ENCODE measurements at places on chromosomes 16 and 17.

DNA sequence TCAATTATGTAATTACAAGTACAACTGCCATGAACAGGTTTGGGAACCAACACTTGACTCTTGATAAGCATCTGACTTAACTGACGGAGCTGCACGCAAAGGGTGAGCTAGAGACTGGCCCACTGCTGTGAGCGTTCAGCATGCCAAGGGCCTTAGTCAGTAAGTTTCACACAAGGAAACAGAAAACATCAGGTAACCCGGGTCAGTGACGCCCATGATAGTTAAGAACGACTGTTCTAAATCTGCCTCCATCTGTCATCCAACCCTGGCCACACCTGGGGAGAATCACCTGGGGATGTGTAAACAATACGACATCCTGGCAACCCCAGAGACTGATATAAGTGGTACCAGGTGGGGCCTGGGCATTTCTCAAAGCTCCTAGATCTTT, 12.3 kb downstream of the SMIM5 start:
- peak; percentile 91 for DNase-seq

DNA sequence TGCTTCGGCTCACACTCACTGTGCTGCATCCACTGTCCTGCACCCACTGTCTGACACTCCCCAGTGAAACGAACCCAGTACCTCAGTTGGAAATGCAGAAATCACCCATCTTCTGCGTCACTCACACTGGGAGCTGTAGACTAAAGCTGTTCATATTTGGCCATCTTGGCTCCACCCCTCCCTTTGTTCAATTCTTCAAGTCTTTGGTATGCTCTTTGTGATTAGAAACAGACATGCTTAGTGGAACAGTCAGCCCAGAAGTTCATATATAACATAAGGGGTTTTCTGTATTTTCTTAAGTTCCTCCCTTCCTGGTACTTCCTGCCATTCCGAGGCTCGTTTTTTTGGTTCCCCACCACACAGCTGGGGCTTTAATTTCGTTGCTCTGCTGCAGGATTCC, 398.5 kb upstream of the DYNLRB2 start:
- DNase-seq = no peak

DNA sequence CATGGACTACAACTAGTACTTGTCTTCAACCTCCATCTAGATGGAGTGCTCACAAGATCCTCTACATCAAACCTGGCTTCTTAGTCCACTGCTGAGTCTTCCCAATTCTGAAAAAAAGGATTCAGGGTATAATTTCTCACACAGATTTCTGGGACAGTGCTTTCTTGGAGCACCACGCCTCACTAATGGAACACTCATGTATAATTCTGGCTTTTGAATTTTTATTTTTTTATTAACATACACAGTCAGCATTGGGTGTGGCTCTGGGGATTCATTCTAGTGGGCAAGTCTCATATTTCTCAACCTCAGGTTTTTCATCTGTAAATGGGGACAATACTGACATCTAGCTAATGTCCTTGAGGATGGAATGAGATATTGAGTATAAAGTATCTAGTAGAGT, 696.0 kb downstream of the WWOX start:
- DNase-seq = no peak

DNA sequence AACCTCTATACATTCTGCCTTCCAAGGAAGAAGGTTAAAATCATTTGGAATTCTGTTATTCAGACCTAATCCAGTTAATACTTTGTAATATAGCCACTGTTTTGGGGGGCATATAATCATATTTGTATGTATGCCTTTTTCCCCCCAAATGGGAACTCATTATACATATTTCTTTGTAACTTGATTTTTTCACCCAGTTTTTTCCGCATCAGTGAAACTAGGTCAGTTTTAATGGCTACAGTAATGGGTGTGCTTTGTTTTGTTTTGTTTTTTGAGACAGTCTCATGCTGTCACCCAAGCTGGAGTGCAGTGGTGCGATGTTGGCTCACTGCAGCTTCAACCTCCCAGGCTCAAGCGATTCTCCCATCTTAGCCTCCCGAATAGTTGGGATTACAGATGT, 54.9 kb downstream of the WWP2 start:
- no peak for DNase-seq

GRCh38 chr17:66495035-66495434, 192.6 kb downstream of the PRKCA start:
- no peak for DNase-seq

- DNase-seq = no peak
These were observed 175.3 kb upstream of the HS3ST3A1 start for GRCh38 chr17:13777003-13777402.

GRCh38 chr17:73782231-73782630, 138.0 kb upstream of the SDK2 start:
- DNase-seq = no peak

DNA sequence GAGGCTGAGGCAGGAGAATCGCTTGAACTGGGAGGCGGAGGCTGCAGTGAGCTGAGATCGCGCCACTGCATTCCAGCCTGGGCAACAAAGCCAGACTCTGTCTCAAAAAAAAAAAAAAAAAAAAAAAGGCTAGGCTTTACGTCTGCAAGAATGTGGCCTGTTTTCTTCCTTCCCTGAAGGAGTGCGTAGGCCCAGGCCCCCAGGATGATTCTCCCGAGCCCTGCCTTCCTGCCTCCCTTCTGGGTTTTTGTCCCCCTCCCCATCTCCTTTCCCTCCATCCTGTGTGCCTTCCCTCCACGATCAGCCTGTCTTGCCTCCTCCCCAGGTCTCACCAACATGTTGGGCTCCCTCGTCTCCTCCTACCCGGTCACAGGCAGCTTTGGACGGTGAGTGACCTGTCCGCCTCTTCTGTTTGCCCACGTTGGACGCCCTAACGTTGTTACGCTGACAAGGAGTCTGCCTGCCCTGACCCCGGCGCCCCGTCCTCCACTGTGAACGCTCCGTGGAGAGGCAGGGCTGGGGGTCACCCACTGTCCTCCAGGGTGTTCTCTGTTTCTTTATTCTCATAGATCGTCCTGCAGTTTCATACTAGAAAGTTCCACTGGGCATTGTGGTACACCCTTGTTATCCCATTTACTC, 15.7 kb upstream of the RNF213 start:
- DNase-seq = no peak

DNA sequence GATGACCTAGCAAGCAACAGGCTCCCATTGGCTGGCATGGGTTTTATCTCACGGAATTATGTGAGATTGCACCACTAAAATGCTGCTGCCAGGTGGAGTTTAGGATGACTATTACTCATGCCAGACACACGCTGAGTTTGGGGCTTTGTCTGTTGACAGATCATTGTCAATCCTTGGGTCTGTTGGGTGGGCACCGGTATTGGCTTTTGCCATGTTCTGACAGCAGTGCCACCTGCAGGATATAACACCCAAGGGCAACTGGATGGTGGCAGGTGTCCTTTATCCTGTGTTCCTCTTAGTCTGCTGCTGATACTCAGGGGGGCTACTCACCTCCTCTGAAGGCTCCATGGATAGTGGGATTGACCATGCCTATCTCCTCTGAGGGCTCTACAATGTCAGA, 221.6 kb upstream of the DYNLRB2 start:
- no peak for DNase-seq

DNA sequence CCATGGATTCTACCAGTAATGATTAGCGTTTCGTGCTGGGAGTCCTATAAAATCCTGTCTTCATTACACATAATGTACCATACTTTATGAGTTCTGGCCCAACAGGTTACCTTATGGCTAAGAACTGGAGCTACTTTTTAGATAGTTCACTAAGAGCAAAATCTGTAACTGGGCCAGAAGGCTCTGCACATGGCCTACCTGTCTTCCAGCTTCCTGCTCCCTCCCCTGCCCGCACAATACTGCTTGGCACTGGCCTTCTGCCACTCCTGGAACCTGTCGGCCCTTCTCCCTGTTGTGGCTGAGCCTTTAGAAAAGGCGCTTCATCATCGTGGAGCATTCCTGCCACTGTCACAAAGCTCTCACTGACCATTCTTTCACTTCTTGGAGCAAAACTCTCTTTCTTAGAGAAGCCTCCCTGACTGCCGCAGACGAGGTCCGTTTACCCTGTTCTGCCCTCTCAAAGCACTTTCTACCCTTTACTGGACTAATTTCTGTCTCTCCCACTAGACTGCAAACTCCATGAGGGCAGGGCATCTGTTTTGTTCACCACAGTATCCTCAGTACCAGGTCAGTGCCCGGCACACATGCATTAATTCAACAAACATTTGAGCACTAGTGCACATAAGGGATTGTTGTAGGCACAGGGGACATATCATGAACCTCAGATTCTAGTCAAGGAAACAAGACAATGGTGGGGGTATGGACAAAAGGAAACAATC, 116.5 kb downstream of the PARN start:
- DNase-seq = no peak

DNA sequence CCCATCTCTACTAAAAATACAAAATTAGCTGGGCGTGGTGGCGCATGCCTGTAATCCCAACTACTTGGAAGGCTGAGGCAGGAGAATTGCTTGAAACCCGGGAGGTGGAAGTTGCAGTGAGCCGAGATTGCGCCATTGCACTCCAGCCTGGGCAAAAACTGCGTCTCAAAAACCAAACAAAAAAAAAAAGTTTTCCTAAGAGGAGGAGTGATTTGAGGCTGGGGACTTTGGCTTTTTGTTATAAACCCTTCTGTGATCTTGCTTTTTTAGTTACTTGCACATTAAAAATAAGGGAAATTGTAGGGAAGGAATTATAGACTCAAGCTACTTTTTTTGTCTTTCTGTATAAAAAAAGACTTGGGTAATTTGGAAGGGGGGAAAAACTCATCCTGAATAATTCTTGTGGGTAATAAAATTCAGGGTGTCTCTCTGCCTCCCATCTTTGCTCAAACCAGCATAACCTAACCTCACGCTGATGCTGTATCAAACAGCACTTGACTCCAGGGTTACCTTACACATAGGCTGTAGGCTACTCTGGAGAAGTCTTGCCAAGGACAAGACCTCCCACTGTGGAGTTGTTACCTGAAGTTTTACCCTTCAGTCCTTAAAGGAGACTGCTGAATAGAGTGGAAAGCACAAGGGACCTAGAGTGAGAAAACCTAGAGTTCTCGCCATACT, 1.7 kb upstream of the CDR2 start:
- no peak for DNase-seq

DNA sequence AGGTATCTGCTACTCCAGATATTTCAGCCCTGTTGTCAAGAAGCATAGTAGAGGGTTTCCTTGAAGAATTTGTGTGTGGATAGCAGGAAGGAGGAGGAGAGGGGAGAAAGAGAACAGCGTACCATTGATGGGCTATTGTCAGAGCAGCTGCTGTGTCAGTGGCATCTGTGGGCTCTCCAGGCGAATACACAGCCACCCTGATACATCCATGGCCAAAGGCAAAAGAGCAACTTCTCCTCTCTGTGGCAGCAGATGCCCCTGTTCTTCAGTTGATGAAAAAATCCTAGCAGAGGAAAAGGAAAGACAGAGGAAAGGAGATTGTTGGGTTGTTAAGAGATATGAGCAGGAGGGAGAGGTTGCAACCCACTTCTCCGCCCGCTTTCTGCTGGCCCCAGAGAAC, 12.2 kb upstream of the KCNJ2 start:
- DNase-seq = no peak

DNA sequence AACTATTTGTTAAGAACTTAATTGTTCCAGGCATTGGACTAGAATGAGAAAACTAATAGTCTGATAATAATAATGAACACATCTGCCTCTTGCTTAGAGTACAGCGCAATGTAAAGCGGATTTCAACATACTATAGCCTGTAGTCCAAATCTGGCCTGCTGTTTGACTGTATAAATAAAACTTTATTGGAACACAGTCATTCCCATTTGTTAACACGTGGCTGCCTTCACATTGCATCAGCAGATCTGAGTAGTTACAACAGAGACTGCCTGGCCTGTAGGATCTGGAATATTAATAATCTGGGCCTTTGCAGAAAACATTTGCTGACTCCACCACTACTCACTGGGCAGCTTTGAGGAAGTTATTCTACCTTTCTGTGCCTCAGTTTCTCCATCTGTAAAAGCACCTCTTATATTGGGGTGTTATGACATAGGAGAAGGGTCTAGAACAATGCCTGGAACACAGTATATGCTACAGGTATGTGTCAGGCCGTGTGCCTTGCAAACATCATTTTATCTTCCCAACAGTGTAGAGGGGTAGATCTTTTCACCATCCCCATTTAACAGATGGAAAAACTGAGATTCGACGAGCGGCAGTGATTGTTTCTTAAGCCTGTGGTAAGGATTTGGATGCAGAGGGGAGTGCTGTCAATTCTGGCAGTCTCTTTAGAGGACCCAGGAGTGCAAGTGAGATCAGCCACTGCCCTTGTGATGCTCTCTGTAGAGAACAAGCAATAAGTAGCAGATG, 22.2 kb downstream of the PDILT start:
- DNase-seq = no peak

GRCh38 chr16:4654011-4654963, 29.7 kb downstream of the MGRN1 start:
- peak; percentile 61 for DNase-seq

- no peak for DNase-seq
These were observed 27.1 kb downstream of the TMEM235 start for GRCh38 chr17:78258323-78259191.

DNA sequence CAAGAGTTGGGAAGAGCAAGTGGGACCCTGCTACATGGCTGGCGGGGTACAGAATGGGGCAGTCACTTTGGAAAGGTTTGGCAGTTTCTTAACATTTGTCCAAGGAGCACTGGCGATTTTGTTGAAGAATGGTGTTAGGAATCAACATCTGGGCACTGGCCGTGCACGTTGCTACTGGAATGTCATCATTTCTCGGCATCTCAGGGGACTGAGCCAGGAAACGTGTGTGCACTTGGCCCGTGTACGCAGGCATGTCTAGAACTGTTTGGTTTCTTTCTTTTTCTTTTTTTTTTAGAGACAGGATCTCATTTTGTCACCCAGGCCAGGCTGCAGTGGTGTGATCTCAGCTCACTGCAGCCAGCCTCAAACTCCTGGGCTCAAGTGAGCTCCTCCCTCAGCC, 17.3 kb upstream of the FOXK2 start:
- DNase-seq = no peak

GRCh38 chr16:65463652-65464260, 341.9 kb upstream of the CDH11 start:
- DNase-seq = no peak

GRCh38 chr16:2689968-2690801, 7.9 kb downstream of the KCTD5 start:
- no peak for DNase-seq

GRCh38 chr17:17523731-17524490, 27.7 kb upstream of the RASD1 start:
- DNase-seq = no peak

- no peak for DNase-seq
These were observed 43.9 kb downstream of the KLHDC4 start for GRCh38 chr16:87721622-87722585.
